ENCODE measurements at places on chromosomes 3 and 15. TPM values are rescaled to one million over a fixed set of nuclear protein-coding genes. Genes with fewer than 3 reads are reported as not detected.

LMAN1L gene
- polyA plus RNA-seq, result 1.1 TPM

HTR3E gene
- polyA plus RNA-seq, result not detected

SOX14 gene
- polyA plus RNA-seq, result not detected

TRIM42 gene
- not detected for polyA plus RNA-seq

PLA1A gene
- 0.28 TPM for polyA plus RNA-seq

CLRN1 gene
- polyA plus RNA-seq, result not detected

SEMA6D gene
- polyA plus RNA-seq, result not detected

CADPS gene
- 0.27 TPM for polyA plus RNA-seq

EIF4A2 gene
- 547 TPM for polyA plus RNA-seq

PHLDB2 gene
- polyA plus RNA-seq, result 1.3 TPM

MOBP gene
- 0.03 TPM for polyA plus RNA-seq

ACTR8 gene
- polyA plus RNA-seq, result 10.3 TPM

SEMA3G gene
- 0.07 TPM for polyA plus RNA-seq

CELSR3 gene
- 2.4 TPM for polyA plus RNA-seq

EAF2 gene
- 161 TPM for polyA plus RNA-seq

PTH1R gene
- polyA plus RNA-seq, result not detected

GXYLT2 gene
- polyA plus RNA-seq, result not detected

GPR27 gene
- polyA plus RNA-seq, result 0.04 TPM

POTEB gene
- not detected for polyA plus RNA-seq

SMC4 gene
- polyA plus RNA-seq, result 33.0 TPM

EAF1 gene
- polyA plus RNA-seq, result 8.3 TPM

CCR2 gene
- polyA plus RNA-seq, result 0.23 TPM

CCDC13 gene
- 0.53 TPM for polyA plus RNA-seq
